ENCODE measurements at places on chromosomes 12 and 14.
A peak's percentile ranks its signal among the peaks of the same experiment; 100 is the strongest.

DNA sequence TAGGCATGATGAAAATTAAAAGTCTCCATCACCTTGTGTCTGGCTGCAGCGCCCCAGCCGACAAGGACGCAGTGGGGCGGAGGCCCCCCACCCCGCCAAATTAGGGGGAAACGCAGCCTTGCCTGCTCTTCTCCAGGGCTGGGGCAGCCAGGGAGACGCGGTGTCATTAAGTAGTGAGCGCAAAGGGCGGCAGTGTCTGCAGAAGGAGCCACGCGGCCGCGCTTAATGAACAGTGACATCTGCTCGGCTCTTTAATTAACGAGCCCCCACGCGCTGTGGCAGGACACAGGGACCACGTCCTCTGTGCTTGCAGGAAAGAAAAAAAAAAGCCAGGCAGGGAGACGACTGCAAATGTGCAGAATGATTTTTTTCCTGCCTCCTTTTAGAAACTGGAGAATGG is 93.4 kb upstream of the NCOR2 start:
- no peak for DNase-seq

- no peak for DNase-seq
These were observed 102.1 kb downstream of the ERGIC2 start for GRCh38 chr12:29278673-29279420.

DNA sequence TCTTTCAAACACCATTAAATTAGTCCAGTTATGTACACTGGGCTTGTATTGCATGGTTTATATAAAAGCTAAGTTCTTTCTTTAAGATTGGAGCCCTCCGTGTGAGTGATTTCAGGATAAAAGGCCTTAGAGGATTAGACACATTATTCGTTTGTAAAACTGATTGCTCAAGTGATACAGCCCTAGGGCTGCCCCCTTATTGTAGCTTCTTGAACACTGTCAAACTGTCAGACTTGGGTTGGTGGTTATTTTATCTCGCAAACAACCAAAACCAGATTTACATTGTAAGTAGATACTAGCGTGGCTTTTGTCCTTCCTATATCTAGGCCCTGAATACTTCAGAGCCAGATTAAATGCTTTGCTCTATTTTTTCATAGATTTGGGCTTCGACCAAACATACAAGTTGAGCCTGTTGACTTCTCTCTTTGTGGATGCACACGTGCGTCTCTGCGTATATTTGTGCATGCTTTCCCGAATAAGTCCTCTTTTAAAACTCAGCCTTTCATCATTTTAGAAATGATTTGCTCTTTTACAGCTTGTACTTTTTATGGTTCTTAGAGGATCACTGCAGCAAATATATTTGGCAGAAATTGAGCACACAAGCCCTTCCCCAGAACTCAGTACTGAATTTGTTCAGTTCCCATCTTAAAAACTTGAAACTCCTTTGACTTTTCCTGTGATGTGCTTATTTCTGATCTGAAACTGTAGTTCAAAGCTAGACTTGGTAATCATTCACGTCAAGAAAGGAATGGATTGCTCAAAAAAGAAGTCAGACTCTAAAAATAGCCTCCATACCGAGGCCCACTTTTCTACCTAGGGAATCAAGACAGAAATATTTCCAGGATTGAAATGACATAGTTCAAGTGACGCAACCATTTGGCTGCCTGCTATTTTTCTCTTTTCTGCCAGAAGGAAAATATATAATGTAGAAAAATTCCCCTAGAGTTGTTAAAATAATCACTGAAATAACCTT is 129.5 kb downstream of the ETV6 start:
- no peak for DNase-seq

GRCh38 chr14:104253901-104254353 is 115.5 kb downstream of the KIF26A start:
- DNase-seq = no peak

- no peak for DNase-seq
These were observed 13.4 kb downstream of the FUT8 start for GRCh38 chr14:65425885-65426284.

DNA sequence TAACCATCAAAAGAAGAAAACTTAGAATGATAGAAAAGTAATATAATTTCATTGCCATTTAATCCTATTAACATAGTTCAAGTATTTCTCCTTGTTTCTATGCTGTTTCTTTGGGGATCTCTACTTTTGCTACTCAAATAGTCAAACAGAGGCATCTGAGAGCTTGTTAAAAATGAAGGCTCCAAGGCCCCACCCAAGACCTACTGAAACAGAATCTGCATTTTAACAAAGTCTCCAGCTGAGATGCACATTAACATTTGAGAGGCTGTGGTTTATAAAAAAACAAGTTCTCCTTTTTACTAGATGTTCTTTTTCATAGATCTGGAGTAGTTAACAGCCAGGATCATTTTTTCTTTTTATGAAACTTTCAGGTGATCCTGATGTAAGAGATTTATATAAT is 31.8 kb downstream of the PPFIA2 start:
- DNase-seq = no peak

DNA sequence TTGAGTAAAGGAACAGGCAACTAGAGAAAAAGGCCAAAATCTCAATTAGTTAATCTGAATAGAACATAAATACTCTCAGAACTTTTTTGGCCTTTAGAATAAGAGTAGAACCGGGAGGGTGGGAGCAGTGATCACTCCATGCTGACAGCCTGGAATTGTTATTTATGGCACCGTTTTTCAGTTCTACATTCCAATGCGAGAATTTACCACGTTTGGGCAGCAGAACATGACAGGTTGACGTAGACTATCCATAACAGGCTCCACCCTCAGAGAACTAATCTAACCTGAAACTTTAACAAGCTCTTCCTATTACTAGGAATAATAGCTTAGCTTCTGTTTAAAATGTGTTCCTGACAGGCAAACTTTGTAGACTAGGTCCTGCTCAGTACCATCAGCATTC is 379.1 kb downstream of the SEC23A start:
- DNase-seq = no peak

DNA sequence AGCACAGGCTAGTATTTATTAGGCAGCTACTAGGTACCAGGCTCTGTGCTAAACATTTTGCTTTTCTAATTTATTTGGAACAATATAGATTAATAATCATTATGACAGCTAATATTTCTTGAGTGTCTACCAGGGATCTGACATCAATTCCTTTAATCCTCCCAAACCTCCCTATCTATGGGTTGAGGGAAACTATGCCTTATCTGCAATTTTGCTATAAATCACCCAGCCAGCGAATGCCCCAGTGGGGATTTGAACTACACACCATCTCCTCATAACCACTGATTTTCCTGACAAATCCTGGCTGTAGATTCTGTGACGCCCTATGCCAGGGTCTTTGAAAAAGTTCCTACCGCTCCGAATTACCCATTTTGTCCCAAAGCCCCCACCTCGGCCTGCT is 21.4 kb upstream of the PLEKHG3 start:
- no peak for DNase-seq

DNA sequence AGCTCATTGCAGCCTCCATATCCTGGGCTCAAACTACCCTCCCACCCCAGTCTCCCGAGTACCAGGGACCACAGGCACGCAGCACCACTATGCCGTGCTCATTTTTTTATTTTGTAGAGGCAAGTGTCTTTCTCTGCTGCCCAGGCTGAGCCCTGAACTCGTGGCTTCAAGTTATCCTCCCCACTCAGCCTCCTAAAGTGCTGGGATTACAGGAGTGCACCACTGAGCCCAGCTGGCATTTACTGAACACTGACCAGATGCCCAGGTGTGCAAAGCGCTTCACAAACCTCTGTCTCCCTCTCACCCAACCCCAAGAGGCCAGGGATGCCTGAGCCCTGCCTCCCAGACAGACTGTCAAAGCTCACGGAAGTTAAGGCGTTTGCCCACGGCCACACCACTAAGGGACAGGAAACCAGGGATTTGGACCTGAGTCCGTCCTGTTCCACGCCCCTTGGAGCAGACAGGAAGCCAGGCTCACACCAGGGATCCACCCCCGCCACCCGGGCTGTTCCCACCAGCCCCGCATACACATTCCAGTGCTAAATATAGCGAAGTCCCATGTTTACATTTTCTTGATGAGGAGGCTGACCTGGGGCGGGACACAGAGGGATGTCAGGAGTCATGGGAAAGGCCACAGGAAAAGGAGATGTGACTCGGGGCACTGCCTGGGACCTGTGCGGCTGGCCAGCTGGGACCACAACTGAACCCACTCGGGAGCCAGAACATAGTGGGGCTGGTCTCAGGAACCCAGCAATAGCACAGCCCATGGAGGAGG is 51.2 kb downstream of the TESC start:
- peak; percentile 66 for DNase-seq

- no peak for DNase-seq
These were observed 35.7 kb upstream of the BEGAIN start for GRCh38 chr14:100622708-100623485.

DNA sequence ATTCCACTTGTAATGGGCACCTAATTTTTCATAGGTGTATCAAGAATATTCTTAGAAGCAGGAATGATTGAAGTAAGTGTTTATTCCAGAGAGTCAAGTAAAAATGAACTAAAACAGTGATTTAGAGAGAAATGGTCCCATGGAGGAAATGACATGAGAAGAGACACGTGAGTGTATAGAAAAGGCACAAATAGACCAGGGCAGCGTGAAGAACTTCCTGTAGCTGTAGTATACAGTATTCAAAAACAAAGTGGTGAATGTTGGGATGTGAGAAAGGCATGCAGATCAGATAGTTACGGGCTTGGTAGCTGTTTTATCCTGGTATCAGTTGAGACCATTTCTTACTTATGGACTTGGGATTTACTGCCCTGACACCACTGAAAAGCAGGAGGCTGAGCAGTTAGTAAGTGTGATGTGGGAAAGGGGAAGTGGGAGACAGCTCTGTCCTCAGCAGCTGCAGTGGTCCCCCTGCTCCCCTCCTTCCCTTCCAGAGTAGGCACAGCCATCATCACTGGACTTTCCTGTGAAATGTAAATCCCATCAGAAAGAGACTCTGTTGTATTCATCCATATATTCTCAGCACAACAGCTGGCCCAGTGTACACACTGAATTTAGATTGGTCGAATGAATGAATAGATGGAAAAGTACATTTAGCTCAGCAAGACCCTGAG is 16.8 kb upstream of the TESPA1 start:
- DNase-seq = no peak

- DNase-seq = no peak
These were observed 98.9 kb upstream of the EGLN3 start for GRCh38 chr14:34049790-34050189.

DNA sequence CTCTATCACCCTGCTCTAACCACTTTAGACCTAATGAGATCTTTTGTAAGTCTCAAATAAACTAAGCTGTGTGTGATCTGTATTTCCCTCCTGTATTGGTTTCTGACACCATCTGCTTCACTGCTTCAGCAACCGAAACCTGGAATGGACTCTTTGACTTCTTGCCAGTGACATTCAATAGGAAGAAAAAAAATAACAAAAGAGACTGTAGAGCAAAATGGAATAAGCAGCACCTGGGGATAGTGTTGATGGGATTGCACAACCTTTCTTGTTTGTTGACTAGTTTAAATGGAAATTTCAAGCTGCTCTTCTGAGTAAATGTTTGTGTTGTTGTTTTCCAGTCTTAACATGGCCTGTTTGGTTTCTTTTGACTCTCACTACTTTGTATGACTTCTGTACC is 888.6 kb upstream of the SEL1L start:
- DNase-seq = no peak

DNA sequence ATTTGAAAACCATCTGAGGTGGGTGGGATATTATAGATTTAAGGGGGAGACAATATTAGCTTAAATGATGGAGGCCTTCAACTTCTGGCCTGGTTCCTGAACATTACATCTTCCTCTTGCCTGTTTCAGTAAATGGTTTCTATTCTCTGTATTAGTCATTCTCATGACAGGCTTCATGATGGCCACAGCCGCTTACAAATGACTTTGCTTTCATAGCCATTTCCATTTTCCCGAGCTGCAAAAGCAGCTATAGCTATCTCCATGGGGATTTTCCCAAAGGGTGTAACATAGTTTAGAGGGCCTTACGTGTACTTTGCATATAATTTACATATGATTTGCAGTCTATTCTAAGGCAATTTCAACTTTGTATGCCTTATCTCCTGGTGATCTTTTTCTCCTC is 121.8 kb downstream of the NRXN3 start:
- DNase-seq = no peak

DNA sequence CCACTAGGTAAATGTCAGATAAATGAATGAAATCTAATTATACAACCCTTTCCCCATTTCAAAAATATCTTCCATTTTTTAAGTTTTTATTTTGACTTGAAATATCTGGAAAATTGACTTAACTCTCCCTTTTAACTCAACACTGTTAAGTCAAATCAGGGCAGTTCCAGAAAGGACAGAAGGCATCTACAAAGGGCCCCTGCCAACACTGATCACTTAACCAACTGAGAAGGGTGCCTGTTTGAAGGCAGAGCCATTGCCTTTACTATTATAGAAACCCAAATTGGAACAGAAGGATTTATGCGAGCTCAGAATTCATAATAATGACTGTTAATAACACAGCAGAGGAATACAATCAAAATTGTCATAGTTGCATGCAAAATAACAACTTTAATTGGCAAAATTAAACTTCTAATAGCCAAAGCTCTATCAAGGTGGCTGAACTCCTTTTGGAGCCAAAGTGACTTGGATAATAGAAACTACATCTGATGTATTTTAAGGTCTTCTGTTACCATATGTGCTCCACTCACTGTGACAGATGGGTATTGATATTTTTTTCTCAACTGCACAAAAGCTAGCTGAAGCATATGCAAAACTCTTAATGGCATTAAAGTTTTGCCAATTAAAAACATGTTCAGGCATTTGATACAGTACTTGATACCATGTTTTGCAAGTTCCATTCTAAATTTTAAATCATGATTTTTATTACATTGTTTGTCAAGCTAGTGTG is 383.8 kb downstream of the NOVA1 start:
- DNase-seq = no peak

DNA sequence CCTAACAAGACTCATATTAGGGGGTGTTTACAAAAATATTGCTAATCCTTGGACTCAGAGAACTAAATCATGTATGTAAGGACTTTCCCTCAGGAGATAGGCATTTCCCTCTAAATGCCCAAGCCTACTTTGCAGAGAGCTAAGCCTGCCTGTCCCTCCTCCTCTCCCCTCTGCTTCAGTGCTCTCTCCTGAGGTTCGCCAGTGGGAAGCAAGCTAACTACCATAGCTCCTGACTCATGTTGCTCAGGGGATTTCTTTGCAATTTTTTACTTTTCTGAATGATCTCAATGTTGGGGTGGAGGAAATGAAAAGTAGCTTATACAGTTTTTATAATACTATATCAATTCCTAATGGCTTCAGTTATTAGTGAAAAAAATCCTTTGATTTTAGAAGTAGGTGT is 29.6 kb downstream of the IFT43 start:
- DNase-seq = no peak

DNA sequence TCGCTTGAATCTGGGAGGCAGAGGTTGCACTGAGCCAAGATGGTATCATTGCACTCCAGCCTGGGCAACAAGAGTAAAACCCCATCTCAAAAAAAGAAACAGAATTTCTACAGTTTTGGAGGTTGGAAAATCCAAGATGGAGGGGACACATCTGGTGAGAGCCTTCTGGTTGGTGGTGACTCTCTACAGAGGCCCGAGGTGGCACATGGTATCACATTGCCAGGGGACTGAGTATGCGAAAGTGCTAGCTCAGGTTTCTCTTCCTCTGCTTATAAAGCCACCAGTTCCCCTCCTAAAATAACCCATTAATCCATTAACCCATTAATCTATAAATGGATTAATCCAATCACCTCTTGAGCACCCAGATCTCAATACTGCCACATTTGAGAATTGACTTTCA is 70.8 kb upstream of the DACT1 start:
- DNase-seq = no peak
